Stimulated activated CD8-positive, alpha-beta memory T cell treated with anti-CD3 and anti-CD28 coated beads, Interleukin-4, amount 100 ng/mL, for 4 hours (primary cell): ENCODE measurements at places on chromosomes 1 and 21.

GRCh38 chr1:5967351-5968160, 24.7 kb downstream of the NPHP4 start:
- no peak for DNase-seq

DNA sequence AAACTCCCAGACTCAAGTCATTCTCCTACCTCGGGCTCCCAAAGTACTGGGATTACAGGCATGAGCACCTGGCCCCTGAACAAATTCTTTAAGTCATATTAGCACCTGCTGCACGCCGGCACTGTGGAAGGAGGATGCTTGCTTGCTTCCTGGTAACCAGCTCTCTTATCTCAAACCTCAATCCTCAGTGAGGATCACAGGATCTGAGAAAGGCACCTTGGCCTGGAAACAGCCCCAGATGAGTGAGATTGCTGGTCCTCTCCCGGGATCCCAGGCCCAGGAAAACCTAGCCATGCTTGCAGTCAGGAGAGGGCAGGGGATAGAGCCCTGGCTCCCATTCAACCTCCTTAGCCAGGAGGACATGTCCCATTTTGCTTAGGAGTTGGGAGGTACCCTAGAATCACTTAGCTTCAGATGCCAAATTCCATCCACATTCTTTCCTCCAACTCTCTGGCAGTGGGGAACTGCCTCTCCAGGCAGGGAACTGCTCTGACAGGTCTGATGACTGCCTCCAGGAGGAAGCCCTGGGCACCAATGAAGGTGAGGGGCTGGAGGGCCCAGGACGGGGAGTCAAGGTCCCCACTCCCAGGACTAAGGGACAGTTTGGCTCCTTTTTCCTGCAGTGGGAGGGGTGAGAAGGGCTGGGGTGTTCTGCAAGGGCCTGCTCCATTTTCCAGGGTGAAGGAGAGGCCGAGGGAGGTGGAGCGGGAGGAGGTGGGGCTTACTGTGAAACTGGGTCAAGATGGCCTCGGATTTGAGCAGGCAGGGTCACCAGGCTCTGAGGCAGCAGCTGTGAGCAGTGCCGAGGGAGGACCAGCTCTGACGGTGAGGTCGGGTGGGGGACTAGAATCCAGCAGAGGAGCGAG, 9.5 kb downstream of the GPR37L1 start:
- no peak for DNase-seq

DNA sequence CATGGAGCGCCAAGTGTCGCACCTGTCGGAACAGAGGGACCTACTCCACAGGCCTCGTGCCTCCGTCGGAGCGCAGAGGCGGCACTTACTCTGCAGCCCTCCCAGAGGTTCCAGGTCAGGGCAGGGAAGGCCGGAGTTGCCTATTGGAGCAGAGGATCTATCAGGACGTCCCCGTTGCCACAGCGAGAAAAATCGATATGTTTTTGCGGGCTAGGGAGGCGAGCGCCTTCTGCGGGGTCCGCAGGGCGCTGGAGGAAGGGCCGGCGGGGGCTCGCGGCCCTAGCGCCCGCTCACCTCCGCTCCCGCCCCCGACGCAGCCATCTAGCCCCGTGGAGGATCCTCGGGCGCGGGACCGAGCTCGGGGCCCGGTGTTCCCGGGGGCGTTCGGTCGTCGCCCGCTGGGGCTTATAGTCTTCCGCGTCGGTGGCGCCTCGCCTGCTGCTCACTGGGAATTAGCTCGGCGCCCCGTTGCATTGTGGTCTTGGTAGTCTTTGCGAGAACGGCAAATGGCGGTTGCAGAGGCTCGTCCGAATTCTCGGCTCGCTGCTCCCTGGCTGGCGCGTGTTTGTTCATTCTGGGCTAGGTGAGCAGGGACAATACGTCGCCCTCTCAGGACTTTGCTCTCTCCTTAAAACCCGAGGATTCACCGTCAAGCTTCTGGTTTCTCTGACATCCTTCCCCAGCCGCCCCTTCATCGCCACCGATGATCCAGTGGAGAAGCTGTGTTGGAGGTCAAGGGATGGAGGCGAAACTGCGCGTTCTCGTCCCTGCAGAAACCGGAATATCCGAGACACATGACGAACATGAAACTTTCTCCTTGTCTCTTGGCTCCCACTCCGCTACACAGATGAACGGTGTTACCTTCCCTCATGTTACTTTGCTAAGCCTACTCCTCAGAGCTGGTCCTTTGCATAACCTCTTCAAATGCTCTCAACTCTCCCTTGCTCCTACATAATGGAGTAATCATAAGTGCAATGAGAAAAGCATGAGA, at the start of gene JTB:
Gene JTB (minus strand): TSS at position 425 of the 991 bp plus-strand sequence. CDS start 422 bp downstream, at position 3.
- DNase-seq, result peak; percentile 70

DNA sequence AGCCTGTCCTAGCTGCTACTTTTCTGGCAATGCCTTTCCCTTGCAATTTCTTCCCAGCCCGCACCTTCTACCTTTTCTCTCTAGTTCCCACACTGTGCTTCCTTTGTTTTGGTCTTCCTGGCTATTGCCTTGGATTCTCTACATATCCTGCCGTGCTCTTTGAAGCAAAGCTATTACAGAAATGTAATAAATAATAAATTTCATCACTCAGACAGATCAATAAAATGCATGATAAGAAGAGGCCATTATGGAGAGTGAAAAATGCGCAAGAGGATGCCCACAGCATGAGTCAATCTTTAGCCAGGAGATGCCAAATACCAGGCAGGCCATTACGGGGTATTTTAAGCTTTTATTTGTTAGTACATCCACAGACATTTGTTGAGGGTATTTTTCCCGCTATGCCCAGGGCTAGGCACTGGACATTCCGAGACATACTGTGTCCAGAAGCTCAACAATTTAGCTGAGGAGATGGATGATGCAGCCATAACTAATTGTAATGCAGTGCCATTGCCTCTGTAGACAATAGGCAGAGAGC, 163.6 kb downstream of the ST6GALNAC3 start:
- DNase-seq, result no peak

- no peak for DNase-seq
Observed at GRCh38 chr1:107525961-107526360, 385.1 kb downstream of the NTNG1 start.

DNA sequence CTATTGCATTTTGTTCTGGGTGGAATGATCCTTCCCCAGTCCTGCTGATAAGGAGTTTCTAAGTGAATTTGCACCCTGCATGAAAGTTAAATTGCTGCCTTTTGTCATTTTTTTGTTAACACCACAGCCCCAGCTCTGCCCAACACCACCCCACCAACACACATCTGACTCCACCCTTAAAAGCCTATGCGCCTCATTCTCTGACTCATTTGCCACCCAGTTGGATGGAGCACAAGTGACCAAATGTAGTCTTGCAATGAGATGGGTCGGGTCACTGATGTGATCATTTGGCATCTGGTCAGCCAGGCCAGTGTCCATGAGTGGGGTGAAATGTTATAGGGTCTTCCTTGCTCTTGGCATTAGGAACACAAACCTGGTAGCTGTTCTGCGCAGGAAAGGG, 256.8 kb downstream of the KAZN start:
- no peak for DNase-seq

GRCh38 chr1:6915999-6916565, 130.8 kb downstream of the CAMTA1 start:
- no peak for DNase-seq

DNA sequence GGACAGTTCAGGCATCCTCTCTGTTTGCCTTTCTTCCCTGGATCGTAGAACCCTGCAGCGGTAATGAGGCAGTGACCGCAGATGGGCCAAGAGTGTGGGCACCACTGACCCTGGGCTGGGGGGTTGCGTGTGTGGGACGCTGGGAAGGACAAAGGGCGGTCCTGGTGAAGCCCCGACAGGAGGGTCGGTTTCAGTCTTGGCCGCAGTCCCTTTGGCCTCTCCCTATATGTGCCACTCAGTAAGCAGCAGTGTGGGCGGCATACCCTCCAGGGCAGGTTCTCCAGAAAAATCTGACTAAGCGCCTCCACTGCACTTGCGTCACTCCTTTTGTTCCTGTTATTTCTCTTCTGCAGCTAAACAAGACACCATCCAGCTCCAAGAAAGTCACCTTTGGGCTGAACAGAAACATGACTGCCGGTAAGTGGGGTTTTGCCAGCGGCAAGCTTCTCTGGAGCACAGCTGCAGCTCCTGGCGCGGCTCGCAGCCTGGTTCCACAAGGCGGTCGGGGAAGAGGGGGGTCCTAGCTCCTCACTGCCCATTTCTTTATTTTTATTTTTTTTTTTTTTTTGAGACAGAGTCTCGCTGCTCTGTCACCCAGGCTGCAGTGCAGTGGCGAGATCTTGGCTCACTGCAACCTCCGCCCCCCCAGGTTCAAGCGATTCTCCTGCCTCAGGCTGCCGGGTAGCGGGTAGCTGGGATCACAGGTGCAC, 27.7 kb upstream of the PDXK start:
- DNase-seq, result no peak

DNA sequence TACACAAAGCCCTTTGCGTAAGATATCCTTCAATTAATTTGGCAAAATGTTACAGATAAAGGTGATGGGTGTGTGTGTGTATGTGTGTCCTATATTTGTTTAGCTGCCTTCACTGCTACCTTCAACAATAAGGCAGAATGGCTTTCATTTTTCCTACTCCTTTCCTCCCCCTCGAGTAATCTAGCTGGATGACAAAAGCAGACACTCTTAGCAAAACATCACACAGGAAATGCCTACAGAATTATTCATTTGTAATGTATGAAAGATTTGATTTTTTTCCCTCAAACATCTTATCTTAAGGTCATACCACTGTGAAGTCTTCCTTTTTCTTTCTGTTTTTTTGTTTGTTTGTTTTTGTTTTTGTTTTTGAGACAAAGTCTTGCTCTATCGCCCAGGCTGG, 10.6 kb downstream of the PTPN22 start:
- no peak for DNase-seq

DNA sequence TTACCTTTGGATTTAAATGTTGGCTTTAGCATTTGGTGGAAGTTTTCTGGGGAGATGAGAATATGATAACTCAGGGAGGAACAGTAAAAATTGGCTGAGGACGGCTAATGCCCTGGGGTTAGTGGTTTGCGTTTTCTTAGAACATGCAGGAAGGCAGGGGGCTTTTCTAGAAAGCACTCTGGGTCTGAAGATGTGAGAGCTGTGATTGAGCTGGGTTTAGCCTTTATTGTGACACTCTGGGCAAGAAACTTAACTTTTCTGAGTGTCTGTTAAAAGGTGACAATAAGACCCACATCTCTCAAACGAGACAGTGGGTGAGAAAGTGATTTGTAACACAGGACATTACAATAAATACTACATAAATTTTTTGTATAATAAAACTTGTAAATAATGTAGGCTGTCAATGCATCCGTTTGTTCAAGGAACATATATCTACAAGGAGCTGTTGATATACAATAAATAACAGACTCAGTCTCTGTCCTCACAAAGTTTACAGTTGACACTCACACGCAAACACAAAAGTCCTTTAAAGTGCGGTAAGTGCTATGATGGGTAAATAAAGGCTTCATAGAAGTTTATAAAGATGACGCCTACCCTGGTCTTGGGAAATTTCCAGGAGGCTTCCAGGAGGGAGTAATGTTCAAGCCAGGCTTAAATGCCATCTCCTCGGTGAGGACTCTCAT, 49.5 kb upstream of the MRPS6 start:
- no peak for DNase-seq

DNA sequence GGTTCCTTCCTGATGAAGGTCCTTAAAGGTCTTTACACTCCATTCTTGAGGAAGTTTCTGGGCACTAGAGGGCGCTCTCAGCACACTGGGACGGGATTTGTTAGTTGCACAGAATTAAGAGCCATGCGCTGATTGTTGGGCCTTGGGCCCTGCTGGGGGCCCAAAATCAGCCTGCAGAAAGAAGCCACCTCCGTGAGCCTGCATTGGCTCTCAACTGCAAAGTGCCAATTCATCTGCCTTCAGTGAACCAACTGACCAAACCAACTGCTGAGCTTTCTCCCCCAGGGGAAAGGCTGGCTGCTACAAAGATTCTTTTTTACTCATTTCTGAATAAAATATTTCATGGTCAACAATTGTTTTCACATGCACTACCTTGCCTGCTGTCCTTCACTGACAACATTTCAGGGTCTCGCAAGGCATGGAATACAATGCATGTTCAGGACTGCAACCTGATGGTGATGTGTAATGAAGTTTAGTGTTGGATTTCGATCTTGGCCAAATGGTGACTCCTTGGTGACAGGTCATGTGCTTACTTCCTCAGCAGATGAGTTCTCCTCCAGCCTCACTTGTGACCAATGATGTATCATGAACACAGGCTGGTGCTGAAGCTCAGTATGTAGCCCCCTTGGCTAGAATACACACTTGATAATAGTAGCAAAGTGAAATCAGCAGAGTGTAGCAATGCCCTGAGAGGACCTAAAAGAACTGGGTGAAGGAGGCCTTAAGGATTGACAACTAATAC, 45.7 kb upstream of the PRDX6 start:
- DNase-seq, result peak; percentile 71

DNA sequence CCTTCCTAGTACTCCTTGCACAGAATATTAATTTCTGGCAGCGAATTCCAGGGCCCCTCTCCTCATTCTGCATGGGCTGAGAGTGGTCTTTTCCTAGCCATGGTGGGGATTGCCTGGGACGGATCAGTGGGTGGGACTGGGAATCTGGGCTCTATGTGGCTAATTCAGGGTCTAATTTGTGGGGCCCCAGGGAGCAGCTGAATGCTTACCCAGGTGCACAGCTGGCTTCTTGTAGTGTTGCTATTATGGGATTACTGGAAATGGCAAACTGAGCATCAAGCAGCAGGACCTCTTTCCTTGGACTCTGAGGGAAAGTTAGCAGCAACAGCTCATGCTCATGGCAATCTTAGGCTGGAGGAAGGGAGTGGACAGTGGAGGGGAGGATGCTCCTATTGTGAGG, 187.1 kb upstream of the CACNA1E start:
- DNase-seq, result no peak

DNA sequence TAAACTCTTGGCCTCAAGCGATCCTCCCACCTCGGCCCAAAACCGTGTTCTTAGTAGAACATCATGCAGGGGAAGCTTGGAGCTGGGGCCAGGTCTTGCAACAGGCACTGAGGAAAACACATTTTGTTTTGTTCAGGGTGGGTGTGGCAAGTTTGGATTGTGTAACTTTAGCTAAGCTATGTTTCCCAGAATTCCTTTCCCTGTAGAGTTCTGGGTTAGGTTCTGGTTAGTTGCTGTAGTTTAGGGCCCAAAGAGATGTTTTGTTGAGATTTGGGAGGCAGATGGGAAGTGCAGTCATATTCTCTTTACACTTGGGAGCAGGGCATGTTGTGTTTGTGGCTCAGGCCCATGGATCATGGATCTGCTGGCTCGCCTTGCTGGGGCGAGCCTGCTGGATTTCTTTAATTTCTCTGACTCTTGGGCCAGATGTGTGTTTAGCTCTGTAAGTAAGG, 24.0 kb downstream of the PLA2G5 start:
- DNase-seq, result no peak

DNA sequence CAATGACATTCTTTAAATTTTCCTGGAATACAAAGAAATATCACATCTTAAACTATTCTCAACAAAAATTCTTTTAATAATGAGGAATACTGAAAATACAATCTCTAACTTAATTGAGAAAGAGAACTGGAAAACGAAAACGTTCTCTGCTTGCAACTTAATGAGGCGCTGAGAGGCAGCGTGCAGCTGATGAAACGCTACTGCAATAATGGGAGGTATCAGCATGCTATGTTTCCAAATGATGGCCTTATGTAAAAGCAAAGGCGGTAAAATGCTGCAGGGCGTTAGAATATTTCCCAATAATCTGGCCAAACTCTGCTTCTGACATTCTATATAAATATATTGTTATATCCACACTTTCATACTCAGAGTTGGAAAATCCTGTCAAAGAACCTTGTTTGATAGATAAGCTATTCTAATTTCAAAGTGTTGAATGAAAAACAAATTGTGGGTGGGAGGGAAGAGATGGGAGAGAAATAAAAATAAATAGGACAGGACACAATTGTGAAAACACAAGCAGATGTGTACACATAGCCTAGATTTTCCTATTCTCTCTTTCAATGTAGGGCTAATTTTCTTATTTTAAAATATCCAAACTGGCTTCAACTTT, 70.9 kb downstream of the APP start:
- no peak for DNase-seq
